ENCODE measurements at places on chromosomes 13 and 19. TPM values are rescaled to one million over a fixed set of nuclear protein-coding genes. Genes with fewer than 3 reads are reported as not detected.

KRTDAP gene
- not detected for total RNA-seq

GRCh38 chr19:38664503-38665211 is 17.2 kb downstream of the ACTN4 start:
- no peak for DNase-seq

FBXO17 gene
- 4.5 TPM for total RNA-seq

DNA sequence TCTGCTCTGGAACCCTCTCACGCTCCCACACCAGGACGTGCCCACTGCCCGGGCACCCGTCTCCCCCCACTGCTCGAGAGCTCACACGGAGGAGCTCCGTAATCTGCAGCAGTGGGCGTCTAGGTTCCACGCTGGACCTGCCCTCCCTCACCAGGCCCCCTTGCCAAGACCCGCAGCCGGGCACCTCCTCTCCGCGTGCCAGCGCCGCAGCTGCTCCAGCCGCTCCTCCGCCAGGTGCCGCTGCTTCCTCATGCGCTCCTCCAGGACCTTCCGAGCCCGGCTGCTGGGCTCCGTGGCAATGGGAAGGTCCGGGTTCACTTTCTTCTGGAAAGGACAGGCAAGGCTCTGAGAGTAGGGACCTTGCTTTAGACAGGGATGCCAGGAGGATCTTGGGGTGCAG is 35.0 kb upstream of the MATK start:
- no peak for DNase-seq

CYP2A6 gene
- total RNA-seq: not detected

- no peak for DNase-seq
Observed at GRCh38 chr13:86608701-86609100, 809.5 kb upstream of the SLITRK6 start.

MBD3 gene
- 50.1 TPM for total RNA-seq

GRCh38 chr13:111866731-111867245 is 200.2 kb upstream of the SOX1 start:
- DNase-seq: no peak

GRCh38 chr19:50178320-50178719 is 15.2 kb upstream of the IZUMO2 start:
- DNase-seq: no peak

DNA sequence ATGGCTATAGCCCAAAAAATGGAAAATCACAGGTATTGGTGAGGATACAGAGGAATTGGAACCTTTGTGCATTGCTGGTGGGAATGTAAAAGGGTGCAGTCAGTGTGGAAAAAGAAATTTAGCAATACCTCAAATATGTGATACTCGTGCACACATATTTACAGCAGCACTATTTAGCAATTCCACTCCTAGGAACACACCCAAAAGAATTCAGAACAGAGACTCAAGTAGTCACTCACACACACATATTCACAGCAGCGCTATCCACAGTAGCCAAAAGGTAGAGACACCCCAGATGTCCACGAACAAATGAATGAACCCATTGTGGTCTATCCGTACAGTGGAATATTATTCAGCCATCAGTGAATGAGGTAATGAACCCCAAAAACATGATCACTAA is 114.0 kb downstream of the COL4A2 start:
- no peak for DNase-seq

FREM2 gene
- 1.6 TPM for total RNA-seq

- no peak for DNase-seq
Observed at GRCh38 chr13:44219577-44220548, 153.8 kb upstream of the SERP2 start.

ZNF837 gene
- 2.4 TPM for total RNA-seq

KLK15 gene
- not detected for total RNA-seq

- no peak for DNase-seq
Observed at GRCh38 chr13:42752731-42753130, 28.7 kb upstream of the FAM216B start.

DNA sequence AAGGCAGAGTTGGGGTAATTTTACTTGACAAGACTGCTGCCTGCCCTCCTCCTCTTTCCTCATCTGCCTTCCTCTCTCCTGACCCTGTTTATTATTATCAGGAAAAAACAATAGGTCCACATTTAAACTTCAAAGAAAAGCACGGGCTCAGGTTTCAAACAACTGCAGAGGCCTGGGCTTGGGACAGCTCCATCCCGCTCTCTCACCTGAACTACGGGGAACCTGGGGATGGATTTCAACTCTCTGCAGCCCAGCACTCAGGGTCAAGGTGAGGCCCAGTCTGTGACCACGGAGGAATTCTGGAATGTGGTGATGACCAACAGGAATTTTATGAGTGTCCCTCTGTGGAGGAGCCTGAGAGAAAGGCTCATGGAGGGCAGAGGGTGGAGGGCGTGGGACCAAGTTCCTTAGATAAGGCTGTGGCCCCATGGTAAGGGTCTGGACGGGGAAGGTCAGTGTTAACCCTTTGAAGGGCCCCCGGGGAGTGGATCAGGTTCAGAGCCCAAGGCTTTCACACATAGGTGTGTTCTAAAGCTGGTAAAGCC is 220.8 kb upstream of the MAB21L1 start:
- no peak for DNase-seq

COX7A1 gene
- total RNA-seq: 1.6 TPM

DNA sequence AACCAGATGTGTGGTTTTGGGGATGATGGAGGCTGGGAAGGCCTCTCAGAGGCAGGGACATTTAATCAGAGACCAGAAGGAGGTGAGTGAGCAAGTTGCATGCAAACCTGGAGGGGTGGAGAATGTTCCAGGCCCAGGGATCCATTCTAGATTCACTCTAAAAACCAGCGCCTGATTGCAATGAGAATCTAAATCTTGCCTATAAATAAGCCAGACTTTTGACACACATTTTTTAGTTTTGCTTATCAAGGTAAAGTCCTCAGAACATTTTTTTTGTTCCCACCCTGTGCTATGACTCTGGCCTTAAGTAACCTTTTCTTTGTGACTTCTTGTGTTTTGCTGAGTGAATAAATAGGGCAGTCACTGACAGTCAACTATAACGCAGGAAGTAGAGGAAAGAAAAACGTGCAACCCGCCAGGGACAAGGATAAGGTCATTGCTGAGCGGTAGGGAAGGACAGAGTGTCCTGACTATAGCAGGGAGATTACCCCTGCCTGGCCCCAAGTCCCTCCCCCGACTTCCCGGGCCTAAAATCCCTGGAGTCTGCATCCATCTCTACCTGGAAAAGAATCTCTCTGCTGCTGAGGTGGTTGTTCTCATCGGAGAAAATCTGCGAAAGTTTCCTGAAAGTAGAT is 14.4 kb downstream of the RGL3 start:
- no peak for DNase-seq

DNA sequence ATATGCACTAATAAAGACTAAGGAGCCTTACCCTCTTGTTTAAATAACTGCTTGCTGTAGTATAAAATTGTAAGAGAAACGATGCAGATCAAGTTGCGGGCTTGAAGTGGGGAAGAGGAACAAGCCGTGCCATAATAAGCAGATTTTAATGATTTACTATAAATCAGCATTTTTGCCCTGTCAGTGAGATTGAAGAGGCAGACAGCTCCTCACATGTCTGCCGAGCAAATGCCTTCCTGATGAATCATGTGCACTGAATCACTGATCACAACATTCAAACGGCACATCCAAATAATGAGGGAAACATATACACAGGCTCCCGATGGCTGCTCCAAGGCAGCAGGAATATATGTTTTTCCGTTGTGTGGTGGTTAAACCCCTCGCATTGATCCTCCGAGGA is 282.9 kb downstream of the TSHZ3 start:
- no peak for DNase-seq

DNA sequence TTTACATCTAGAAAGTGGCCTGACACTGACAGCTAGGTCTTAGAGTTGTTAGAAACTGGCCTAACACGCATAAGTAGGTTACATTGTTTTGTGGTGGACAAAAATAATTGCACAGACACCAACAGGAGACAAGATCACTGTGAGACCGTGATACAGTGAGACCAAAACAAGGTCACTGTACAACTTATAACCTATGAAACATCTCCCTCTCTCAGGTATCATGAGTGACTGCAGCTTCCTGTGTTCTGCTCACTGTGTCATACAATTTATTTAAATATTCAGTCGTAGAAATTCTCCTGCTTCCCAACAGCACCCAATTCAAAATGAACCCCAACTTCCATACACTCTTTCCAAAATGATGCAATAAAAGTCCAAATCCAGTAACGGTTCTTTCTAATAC is 2165.2 kb downstream of the PCDH9 start:
- no peak for DNase-seq

DNA sequence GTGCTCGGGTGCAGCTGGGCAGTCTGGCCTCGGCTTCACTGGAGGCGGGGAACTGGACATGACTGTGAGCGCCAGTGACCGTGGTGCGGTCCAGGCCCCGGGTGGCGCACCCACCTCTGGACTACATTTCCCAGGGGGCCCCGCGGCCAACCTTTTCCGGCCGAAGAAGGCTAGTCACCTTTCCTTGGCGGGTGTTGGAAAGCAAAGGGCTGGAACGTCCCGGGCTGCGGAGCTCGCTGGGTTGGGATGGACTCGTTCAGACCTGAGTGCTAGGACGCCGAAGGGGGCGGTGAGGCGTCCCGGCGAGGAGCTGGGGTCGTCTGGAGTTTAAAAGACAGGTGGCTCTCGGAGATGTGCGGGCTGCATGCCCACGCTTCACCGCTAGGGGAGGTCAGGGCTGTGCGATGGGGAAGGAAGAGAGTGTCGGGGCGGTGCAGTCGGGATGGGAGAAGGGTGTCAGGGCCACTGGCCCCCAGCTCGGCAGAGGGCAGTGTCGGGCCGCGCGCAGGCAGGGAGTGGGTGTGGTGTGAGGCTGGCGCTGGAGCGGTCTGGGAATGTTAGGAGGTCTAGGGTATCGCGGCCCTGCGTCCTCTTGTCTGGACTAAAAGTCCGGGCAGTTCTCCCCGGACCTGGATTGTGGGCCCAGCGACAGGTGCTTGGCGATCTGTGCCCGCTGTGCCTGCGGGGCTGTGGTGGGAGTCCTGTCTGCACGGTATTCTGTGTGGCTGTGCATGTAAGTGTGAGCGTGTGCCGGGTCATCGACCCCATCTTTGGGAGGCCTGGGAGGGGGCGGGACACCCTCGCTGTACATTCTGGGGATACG is 57.1 kb downstream of the ZNF568 start:
- peak; percentile 89 for DNase-seq

DNA sequence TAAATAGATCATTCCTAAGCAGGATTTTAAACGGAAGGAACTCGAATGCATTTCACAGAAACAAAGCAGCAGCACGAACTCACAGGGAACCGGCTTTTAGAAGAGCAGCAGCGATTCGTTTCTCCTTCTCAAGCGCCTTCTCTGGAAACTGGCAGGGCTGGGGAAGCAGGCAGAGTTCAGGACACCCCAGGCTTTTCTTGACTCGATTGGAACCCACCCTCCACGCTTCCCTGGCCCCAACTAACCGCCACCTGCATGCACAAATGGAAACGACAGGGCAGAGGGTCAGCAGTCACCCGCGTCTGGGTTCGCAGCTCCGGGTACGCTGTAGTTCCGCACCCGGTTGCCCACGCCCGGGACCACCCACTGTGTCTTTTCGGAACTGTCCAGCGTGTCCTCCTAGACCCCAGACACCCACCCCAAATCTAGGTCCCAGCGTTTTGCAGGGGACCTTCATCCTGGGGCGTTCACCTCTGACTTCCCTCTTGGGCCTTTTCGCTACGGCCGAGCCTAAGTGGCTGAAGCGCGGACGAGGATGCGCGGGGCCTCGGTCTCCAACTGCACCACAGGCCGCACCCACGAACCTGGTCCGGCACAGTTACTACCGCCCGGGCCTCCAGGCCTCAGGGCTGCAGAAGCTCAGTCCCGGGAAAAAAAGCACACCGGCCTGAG is 500 bp downstream of the ZFP30 start:
- DNase-seq: peak; percentile 41

ICAM5 gene
- 6.1 TPM for total RNA-seq

DNA sequence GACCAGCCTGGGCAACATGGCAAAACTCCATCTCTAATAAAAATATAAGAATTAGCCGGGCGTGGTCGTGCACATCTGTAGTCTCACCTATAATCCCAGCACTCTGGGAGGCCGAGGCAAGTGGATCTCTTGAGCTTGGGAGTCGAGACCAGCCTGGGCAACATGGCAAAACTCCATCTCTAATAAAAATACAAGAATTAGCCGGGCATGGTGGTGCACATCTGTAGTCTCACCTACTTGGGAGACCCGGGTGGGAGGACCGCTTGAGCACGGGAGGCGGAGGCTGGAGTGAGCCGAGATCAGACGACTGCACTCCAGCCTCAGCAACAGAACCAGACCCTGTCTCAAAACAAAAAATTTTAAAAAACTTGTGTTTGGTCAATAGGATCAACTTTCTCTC is 7.7 kb downstream of the SLC25A30 start:
- DNase-seq: no peak

SMAD9 gene
- total RNA-seq: 9.8 TPM

DNA sequence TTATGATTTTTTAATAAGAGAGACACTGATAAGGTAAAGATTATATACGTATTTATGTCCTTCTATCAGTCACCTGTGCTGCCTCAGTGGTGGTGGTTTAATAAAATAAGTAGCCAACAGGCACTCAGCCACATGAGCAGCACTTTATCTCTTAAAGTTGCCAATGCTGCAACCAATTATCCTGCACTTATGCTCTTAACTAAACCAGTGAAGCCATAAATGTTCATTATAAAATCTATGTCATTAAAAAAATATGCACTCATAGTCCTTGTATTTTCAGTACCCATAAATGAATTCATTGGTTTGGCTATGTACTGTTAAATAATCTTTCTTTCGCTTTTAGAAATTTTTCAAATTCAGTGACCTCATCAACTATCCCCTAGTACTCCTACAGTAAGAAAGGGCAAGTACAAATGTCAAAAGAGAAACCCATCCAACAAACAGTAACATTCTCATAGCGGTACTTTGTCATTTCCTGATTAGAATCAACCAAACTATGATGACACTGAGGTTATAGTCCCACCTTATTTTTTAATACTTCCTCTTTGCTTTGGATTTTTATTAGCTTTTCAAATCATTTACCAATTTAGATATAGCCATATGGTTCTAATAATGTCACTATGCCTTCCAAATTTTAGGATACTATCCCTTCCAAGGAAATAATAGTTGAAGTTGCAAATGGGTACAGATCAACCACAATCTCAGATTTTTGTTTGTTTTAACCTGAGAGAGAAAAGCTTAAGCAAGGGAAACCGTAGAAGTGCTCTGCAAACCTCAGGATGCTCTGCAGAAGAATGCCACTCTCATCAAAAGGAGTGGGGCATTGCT is 190.9 kb downstream of the KLF12 start:
- DNase-seq: no peak

GRCh38 chr19:55353803-55354697 is 469 bp downstream of the COX6B2 start:
- DNase-seq: peak; percentile 88

PLK5 gene
- total RNA-seq: not detected
